ENCODE measurements at places on chromosomes 4 and X.

DNA sequence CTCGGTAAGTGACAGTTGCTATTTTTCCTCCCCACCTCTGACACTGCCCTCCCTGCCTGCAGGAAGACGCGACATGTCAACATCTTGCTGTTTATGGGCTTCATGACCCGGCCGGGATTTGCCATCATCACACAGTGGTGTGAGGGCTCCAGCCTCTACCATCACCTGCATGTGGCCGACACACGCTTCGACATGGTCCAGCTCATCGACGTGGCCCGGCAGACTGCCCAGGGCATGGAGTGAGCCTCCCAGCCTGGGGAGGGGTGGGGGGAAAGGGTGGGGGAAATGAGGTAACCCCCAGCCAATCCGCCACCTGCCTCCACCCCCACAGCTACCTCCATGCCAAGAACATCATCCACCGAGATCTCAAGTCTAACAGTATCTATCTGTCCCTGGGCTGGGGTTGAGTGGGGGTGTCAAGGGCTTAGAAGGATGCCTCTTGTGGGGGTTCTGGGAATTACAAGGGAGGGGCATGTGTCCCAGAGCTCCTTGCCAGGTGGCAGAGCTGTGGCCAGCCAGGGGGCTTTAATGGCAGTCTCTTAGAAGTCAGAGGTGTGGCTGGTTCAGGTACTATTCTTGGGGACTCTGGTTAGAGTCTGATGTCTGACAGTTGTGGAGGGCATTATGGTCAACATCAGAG, 7.8 kb downstream of the ARAF start:
- DNase-seq: no peak

DNA sequence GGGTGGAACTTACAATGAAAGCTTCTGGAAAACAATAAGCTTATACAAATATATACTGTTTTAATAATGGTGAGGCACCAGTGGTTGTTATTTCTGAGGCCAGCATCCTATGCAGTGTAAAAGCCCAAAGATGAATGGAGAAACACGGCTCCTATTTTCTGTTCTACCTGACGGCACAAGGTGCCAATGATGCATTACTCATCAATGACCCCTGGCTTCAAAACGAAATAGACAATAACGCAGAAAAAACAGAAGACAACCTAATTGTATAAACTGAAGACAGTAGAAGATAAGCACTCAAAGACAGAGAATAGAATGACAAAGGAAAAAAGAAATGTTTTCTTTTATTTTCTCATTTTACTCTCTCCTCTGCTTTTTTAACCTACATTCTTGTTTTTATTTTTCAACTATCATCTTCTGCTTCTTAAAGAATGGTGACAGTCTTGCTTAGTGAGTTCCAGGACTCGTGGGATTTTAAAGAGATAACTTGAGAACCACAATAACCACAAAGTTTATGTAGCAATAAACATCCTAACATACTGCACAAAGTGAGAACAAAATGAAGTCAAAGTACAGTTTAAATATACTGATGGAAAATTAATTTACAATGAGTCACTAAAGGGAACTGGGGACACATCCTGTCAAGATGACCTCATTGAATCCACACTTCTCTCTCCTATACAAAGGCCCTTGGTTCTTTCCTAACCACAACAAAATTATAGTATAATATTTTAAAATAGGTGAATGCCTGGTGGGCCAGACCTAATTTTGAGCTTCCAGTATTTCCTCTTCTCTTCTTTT, 169.8 kb downstream of the BTC start:
- DNase-seq: peak; percentile 62

DNA sequence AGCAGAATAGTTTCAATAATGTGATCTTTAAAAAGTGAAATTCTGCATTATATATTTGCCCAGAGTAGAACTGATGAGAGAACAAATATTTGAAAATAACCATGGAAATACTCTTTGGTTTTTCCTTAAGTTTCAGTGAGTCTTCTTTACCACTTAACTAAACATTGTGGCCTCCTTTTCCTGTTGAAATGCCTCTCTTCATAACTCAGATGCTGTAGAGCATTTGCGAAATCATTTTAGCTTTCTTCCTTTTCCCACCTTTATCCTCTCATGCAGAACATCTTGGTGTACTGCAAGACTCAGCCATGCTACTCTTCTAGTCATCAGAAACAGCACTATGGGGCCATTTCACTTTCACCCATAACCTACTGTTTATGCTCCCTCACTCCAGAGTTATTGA, 48.2 kb downstream of the CASK start:
- DNase-seq: peak; percentile 12

DNA sequence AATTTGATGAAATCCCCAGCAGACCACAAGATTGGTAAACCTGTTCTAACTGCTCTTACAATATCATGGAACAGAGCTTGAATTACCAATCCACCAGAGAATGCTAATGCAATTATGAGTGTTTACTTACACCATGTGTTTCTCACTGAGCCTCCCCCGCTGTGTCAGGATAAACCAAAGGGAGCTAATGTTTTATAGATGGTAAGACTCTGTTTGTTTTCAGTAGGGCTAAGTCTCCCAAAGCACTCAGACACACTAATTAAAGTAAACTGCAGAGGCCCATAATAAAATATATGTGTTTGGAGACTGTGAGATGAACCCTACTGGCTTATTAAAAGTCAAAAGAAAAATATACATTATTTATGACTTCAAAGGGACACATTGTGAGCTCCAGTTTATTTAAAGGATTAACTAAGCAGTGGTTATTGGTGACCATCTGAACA, 261.7 kb upstream of the FAM241A start:
- DNase-seq: no peak

DNA sequence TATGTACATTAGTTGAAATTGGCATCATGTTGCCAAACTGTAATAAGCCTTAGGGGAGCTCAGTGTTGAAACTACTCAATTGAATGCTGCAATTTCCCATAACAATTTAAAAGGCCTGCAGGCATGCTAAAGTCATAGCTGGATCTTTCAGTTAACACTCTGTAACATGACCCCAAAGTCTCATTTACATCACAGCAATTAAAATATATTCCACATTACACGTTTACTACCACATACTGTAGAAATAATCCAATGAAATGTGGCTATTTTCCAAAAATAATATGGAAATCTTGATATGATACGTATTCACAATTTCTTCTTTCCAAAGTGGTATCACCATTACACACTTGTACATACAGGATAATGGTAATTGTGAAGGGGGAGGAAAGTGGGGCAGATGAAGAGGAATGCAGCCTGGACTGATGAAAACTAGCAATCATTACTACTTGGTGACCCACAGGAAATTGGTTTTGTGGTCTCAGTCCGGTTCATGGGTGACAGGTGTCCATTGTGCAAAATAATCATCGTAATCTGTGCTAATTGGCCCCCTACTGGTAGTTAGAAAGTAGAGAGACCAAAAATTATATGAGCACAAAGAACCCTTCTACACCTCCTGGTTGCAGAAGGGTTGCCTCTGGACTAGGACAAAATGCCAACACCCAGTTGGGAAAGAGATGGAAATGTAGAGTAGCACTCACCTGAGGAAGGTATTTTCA, 63.7 kb downstream of the TENM3 start:
- DNase-seq: peak; percentile 41

- peak; percentile 18 for DNase-seq
These were observed 93.3 kb downstream of the NAA11 start for GRCh38 chr4:79232540-79232939.

DNA sequence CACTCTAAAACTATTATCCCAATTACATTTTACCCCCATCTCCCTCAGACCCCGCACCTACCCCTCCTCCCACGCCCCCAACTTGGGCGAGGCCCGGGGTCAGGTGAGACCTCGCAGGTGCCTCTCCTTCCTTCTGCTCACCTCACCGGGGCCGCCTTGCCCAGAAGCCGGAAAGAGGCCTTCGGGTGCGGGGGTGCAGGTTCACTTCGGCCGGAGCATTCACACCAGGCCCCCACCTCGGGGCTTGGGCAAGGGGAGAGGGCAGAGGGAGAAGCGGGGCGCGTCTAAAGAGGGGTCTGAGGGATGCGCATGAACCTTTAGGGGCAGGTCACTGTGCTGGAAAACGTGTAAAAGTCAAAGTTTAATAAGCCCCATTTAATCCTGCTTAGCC, 427 bp downstream of the ZNF182 start:
- no peak for DNase-seq

DNA sequence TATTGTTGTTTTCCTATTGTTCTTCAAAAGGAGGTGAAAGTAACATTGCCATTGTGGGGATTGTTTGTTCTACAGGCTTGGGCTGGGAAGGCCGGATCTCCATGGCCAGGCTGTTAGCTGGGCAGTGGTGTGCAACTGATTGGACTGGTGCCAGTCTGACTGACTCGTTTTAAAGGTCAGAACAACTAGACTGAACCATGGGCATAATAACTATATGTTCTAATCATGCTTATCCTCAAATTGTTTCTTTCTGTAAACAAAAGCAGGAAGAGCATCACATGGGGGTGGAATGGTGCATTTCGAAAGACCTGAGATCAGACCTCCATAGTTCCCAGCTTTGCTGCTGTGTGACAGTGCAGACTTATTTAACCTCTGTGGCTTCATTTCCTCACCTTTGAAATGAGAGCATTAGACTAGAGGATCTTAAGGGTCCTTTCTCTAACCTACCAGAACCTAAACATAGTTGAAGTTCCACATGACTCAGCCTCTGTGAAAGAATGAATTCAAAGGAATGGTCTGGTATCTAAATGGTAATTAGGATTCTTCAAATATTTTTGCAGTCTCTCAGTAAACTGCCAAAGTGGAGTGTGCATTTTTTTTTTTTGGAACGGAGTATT, 66.7 kb upstream of the PGRMC2 start:
- peak; percentile 90 for DNase-seq

DNA sequence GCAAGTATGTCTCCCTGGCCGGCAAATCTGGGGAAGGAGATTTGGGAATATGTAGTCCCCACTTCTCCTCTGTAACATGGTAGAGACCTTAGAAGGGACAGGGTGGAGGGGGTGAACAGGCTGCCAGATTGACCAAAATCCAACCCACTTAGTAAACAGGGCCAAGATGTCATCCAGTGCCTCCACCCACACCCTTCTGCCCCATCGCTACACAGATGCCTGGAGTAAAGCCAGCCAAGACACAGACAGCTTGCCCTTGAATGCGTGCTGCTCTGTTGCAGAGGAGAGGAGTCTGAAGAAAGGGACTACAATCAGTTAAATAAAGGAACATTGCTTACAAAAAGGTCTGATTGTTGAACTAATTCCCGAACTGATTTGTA, 160.1 kb upstream of the LDB2 start:
- DNase-seq: no peak

DNA sequence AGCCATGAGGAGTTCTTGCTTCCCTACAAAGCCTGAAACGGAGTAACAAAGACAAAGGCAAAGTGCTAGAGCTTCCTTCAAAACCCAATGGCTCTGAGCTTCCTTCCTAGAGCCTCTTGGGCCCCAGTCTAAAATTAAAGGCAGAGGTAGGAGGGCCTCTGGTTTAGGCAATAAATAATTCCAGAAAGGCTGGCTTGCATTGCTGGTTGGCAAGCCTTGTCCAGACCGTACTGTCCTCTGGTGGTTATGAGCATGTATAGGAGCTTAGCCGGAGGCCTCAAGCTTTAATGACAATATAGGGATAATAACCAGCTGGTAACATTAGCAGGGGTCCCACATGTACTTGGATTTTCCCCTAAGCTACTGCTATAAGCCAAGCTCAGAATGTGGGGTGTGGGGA, 237.3 kb downstream of the AR start:
- DNase-seq: no peak

DNA sequence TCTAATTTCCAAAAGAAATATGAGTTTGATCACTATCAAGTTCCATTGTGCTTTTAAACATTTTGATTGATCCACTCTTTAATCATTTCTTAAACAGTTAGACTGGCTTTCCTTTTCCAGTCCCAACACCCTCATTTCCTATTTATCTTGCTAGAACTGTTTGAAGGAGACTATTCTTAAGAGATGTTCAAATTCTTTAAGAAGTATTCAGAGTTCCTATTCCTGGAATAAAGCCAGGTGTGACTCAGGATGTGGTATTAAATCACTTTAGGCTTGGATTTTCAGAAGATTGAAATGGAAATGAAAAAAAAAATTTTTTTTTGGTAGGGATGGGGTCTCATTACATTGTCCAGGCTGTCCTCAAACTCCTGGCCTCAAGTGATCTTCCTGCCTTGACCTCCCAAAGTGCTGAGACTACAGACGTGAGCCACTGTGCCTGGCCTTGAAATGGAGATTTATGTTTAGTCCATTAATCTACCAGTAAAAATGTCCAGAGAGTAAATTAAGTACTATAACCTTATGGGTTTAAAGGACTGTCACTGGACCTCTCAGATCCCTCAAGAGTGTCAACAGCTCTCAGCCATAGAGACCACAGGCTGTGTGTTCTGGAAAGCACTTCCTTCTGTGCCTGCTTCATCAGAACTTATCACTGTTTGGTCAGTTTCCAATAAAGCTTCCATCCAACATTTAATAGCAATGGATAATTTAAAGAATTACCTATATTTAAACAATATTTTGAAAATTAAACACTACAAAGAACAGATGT, 90.7 kb downstream of the CDS1 start:
- peak; percentile 64 for DNase-seq

DNA sequence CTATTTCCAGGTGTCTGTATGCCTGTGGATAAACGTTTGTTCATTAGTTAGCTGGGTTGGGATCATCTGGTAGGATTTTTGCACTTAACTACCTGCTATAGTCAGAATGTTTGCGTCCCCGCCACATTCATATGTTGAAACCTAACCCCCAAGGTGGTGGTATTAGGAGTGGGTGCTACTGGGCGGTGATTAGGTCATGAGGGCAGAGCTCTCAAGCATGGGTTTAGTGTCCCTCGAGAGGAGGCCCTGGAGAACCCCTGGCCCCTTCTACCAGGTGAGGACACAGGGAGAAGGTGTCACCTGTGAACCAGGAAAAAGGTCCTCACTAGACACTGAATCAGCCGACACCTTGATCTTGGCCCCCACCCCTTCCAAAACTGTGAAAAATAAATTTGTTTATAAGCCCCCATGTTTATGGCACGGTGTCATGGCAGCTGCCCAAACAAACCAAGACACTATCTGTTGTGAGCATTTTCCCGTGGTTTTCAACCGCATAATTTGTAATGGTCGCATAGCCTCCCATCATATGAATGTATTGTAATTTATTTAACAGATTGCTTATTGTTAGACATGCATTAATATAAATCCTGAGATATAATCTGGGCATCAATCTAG, 92.7 kb upstream of the TRIM2 start:
- no peak for DNase-seq

DNA sequence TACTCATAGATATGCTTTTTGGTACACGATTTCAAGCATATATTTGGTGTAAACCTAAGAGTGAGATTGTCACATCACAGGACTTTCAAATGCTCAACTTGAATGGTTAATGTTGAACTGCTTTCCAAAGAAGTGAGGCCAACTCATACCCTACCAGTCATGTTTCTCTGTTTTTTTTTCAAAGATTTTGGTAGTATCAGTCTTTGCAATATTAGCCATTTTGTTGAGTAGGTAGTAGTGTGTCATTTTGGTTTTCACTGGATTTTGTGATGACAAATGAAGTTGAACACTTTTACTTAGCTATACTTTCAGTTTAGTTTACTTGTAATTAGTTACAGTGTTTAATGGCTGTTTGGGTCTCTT, 12.5 kb upstream of the HS3ST1 start:
- DNase-seq: no peak

DNA sequence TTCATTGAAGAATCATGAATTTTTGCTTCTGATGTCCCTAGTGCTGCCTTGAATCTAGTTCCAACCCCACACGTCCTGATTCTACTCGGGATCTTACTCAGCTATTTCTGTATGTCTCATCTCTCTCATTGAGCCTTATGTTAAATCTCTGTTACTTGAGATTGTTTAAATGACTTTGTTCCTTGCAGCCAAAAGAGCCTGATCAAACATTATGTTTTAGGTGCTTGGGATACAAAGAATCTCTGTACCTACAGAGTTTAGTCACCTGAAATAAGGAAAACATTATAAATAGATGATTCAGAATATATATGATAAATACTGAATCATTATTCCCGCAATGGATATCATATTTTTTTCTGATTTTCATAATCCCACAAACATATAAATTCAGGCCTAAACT, 13.7 kb upstream of the ANKRD50 start:
- no peak for DNase-seq

Measured in NCI-H226 (cell line).